Ammon's horn (tissue), 1 donor: ENCODE measurements at places on chromosomes 6 and 20.
A peak's percentile ranks its signal among the peaks of the same experiment; 100 is the strongest.

- no peak for DNase-seq
Measured at GRCh38 chr20:49819702-49820101, 7.1 kb downstream of the SLC9A8 start.

GRCh38 chr6:37624606-37625574 lies 72.8 kb downstream of the MDGA1 start:
- no peak for DNase-seq

- no peak for DNase-seq
Measured at GRCh38 chr6:164005004-164005711, 590.6 kb downstream of the QKI start.

GRCh38 chr20:36391456-36391855 lies 85.3 kb downstream of the DLGAP4 start:
- peak; percentile 44 for DNase-seq

DNA sequence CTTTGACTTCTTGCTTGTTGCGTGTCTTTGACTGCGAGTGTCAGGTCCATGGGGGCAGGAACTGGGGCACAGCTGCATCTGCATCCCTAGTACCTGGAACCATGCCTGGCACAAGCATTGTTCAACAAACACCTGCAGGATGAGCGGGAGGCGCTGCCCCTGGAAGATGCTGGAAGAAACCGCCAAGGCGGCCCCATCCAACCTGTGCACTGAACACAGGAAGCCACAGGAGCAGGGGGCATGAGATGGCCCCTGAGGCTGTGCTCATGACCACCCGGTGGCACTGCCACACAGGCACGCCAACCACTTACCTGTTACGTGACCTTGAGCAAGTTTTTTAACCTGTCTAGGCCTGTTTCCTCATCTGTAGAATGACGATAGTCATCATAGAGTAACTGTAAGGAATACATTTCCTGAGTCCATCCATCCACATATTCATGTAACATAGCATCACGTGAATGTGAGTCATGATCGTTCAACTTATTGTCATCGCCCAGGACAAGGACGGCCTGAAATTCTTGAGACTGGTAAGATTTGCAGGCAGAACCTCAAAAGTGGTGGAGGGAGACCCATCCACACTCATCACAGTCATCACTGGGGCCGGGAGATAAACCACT lies 374.2 kb downstream of the PREX1 start:
- no peak for DNase-seq

DNA sequence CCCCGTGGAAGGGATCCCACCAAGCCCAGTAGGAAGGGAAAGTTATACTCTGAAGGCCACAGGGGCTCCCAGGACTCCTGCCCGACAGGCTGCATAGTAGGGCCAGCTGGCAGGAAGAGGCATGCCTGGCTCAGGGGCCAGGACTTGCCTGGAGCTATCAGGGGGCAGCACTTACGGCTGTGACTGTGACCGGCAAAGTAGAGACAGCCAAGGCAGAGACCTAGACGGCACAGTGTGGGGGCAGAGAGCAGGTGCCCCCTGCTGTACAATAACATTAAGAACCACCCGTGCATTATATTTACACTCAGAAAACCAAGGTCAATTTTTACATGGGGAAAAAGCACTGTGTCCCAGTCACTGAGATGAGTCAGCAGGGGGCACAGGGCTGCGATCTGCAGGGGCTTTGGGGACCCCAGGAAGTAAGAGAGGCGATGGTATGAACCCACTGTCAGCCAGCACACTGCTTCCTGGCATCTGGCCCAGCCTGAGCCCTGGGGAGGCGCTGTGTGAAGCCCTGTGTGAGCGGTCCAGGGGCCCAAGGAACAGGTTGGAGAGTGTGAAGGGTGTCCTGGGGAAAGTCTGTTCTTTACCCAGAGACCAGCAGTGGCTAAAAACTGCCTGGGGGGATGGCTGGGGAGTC lies 9.9 kb downstream of the CCDC167 start:
- no peak for DNase-seq

- no peak for DNase-seq
Measured at GRCh38 chr6:83868639-83869038, 9.2 kb downstream of the CYB5R4 start.
